ENCODE measurements at places on chromosomes 5 and 9.

DNA sequence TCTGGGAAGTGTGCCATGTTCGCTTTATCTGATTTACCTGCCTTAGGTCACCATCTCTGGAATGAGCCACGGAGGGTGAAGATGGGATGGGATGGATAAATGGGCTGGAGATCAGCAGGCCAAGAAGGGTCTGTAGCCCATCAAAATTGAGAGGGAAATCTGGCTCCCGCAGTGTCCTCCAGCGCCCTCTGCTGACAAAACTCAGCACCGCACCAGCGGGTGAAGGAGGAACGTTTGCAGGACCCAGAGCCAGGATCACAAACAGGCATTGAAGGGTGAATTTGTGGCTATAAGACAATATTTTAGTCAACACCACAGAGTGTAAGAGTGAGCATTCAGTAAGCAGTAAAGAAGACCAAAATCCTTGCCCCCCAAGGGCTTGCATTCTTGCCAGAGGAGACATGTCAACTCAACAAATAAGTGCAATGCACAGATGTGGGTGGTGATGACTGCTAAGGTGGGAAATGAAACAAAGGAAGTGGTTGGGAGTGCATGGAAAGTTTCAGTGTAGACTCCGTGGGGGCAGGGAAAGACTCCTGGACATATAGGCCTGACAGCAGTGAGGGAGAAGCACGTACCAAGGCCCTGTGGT lies 124.4 kb downstream of the TENT4A start:
- H3K27ac ChIP-seq = no peak overlapping the region
- DNase-seq = no peak
- no peaks in the 10 kb centered on the region for H3K4me1 ChIP-seq
- H3K36me3 ChIP-seq = no peaks in the 10 kb centered on the region
- H3K27me3 ChIP-seq = no peaks in the 10 kb centered on the region

DNA sequence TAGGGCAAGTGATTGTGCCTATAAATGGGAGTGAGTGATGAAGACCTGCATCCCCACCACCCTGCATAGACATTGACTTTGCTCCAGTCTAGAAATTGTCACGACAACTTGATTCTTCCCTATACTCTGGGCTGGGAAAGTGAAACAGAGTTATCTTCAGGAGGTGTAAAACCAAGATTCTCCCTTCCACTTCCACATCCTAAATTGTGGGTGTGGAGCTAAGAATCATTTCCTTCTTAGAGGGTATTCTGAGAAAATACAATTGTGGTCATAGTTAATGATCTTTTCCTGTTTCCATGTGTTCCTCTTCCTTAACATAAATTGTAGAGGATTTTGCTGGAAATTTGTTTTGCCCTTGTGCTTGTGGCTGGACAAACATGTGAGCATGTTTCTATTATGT lies 96.8 kb upstream of the PJA2 start:
- no peak for DNase-seq
- H3K4me1 ChIP-seq = no peaks in the 10 kb centered on the region
- H3K4me3 ChIP-seq = no peak overlapping the region
- no peaks in the 10 kb centered on the region for H3K36me3 ChIP-seq
- H3K27ac ChIP-seq = no peak overlapping the region

GRCh38 chr9:27421577-27421976 lies 102.5 kb upstream of the IFNK start:
- H3K27me3 ChIP-seq = no peaks in the 10 kb centered on the region
- no peak overlapping the region for H3K4me3 ChIP-seq
- no peaks in the 10 kb centered on the region for H3K36me3 ChIP-seq
- H3K4me1 ChIP-seq = no peaks in the 10 kb centered on the region

DNA sequence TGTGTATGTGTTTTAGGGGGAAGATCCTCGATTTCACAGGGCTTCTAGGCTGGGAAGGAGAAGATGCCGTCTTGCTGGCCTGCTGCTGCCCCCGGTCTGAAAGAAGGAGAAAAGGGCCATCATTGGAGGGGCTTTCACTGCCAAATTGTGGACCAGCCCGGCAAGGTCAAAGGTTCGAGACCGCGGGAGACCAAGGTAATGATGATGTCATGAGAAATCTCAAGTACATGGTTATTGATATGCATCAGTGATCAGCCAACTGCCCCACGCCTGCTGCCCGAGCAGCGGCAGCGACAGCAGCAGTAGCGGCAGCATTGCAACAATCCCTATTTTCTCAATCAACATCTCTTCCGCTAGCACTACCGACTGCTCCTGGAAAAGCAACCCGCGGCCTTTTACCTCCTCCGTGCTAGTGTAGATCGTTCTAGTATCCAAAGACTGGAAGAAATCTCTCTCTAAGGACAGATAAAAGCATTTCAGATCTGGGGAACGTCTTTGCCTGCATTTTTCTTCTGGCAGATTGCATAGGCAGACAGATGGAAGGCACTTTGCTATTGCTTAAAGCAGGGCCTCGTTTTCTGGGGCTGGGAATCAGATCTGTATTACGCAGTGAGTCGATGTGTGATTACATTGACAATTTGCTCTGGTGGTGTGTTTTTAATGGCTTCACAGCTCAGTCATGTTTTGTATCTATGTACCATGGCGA lies 215.3 kb downstream of the MEF2C start:
- no peaks in the 10 kb centered on the region for H3K4me1 ChIP-seq
- DNase-seq = no peak
- no peak overlapping the region for H3K4me3 ChIP-seq
- H3K27ac ChIP-seq = no peak overlapping the region
- peaks cover 87% of the 10 kb centered on the region for H3K27me3 ChIP-seq
- no peaks in the 10 kb centered on the region for H3K36me3 ChIP-seq

DNA sequence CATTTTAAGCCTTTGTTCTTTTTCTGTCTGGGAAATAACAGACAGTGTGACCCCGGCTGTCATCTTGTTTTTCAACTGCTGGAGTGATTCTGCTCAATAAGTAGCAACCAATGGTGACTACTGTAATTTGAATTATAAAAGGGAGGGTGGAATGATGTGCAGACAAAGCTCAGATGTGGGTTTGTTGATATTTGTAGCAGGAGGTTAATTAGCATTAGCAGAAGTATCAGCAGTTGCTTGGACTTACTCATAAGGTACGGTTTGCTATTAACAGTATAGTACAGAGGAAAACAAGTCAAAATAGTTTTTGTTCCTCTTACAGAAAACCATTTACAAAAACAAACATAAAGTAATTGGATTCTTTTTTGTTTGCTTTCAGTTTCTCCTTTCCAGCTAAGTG lies 140.4 kb downstream of the TUSC1 start:
- H3K4me3 ChIP-seq = no peak overlapping the region
- H3K27ac ChIP-seq = no peak overlapping the region
- H3K36me3 ChIP-seq = no peaks in the 10 kb centered on the region
- DNase-seq = no peak
- no peaks in the 10 kb centered on the region for H3K27me3 ChIP-seq

DNA sequence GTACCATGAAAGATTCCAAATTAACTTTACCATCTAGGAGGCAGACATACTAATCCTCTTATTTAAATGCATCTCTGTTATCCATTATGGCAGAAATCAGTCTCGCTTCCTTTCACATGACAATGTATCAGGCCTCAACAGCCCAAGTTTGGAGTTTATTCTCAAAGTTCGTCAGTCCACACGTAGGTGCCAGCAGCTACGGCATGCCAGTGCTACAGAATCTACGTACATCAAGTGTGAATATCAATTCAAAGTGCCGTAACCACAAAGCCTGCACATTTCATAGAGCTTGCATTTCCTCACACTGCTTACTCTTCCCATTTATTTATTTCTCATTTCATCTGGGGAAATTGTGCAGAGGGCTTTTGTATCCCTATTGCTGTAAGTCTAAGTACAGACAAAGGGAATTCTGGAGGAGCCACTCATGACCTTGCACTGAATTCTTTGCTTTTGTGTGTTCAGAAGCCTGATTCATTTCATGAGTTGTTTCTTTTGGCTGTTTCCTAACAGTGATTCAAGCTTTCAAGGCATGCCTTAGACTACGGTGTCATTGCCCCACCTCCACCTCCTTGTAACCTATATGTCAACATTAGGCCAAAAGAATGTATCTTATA lies 10.0 kb downstream of the ENC1 start:
- DNase-seq = no peak
- no peak overlapping the region for H3K4me3 ChIP-seq
- H3K4me1 ChIP-seq = peaks cover 6% of the 10 kb centered on the region
- no peak overlapping the region for H3K27ac ChIP-seq

- H3K4me3 ChIP-seq = no peak overlapping the region
- H3K27me3 ChIP-seq = no peaks in the 10 kb centered on the region
- no peak overlapping the region for H3K27ac ChIP-seq
- H3K36me3 ChIP-seq = no peaks in the 10 kb centered on the region
Observed at GRCh38 chr5:160083501-160083900, 35.7 kb downstream of the PWWP2A start.

DNA sequence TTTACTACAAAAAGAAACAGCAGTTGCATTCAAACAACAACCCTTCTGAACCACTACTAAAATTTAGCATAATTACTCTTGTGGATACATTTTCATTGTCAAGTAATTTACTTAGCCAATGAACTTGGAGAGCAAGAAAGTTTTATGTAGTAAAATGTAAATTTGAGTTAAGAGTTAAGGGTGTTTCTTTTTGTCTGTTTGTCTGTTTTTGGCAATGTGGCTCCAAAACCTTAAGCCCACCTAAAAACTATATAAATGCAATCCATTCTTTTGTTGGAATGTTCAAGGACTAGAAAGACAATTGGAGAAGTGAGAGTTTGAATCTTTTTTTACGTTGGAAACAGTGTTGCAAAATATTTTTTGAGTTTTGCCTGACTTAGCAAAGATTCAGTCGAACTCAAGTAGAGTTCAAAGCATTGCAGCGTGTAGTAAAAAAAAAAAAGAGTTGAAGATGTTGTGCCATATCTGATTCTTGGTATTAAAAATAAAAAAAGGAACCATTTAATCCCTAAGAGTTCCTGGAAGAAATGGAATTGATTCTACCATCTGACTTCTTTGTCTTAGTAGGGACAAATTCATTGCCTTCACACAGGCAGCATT lies 867 bp downstream of the SYK start:
- peaks cover 7% of the 10 kb centered on the region for H3K4me1 ChIP-seq
- H3K27me3 ChIP-seq = no peaks in the 10 kb centered on the region
- no peaks in the 10 kb centered on the region for H3K36me3 ChIP-seq
- no peak for DNase-seq

DNA sequence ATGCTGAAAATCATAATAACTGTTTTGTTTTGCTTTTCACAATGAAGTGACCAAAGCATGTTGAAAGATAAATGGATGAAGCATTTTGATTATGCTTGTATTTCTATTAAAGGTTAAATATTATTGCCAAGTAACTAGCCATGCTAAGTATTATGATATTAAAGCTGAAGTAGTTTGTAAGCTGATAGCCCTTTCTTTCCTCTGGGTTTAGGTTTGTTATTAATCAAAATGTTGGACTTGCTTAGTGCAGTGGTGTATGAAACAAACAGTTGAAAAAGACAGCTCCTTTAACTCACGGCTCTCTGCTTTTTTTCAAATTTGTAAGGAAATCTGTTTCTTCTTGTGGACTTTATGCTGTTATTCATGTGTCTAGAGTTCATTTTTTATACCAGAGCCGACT lies 246.0 kb downstream of the CWC27 start:
- no peak for DNase-seq
- H3K36me3 ChIP-seq = no peaks in the 10 kb centered on the region
- peaks cover 2% of the 10 kb centered on the region for H3K4me1 ChIP-seq
- H3K27ac ChIP-seq = no peak overlapping the region

DNA sequence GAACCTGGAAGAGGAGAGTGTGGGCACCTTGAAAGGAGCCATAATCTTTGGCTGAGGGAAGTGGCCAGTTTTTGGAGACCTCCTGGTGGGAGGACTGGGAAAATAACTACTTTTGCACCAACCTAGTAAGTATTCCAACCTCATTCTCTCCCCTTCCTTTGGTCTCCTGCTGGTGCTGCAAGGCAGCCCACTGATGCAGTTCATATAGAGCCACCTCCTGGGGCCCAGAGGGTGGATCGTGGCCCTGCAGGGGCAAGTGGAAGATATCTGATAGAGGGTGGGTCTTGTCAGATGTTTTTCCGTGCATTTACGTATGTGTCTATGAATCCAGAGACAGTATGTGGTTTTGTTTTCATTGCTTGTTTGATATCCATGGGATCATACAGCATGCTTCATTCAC lies 172.8 kb upstream of the PITX1 start:
- H3K36me3 ChIP-seq = no peaks in the 10 kb centered on the region
- no peak overlapping the region for H3K4me3 ChIP-seq
- no peaks in the 10 kb centered on the region for H3K27me3 ChIP-seq
- peak; percentile 29 for DNase-seq

- H3K4me3 ChIP-seq = no peak overlapping the region
- no peaks in the 10 kb centered on the region for H3K27me3 ChIP-seq
- no peak for DNase-seq
- H3K36me3 ChIP-seq = no peaks in the 10 kb centered on the region
- no peaks in the 10 kb centered on the region for H3K4me1 ChIP-seq
- H3K27ac ChIP-seq = no peak overlapping the region
Observed at GRCh38 chr5:1354576-1354975, 9.7 kb upstream of the CLPTM1L start.

DNA sequence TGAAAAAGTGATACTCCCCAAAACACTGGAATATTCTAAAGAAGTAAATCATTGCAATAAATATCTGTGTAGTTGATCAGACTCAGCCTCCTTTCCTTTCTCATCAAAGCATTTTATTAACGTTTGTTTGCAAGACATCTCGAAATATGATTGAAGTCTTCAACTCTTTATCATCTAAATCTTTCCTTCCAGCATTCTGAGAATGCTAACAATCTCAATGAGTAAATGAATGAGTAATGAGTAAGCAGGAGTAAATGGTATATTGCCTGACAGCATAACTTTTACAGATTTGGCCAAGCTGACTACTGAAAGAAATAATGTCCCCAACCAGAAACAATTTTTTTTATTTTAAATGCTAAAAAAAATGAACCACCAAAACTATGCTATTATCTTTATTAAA lies 157.1 kb downstream of the SLCO4C1 start:
- no peak for DNase-seq
- H3K27ac ChIP-seq = no peak overlapping the region
- H3K4me1 ChIP-seq = no peaks in the 10 kb centered on the region
- H3K27me3 ChIP-seq = no peaks in the 10 kb centered on the region
- no peaks in the 10 kb centered on the region for H3K36me3 ChIP-seq
- no peak overlapping the region for H3K4me3 ChIP-seq

DNA sequence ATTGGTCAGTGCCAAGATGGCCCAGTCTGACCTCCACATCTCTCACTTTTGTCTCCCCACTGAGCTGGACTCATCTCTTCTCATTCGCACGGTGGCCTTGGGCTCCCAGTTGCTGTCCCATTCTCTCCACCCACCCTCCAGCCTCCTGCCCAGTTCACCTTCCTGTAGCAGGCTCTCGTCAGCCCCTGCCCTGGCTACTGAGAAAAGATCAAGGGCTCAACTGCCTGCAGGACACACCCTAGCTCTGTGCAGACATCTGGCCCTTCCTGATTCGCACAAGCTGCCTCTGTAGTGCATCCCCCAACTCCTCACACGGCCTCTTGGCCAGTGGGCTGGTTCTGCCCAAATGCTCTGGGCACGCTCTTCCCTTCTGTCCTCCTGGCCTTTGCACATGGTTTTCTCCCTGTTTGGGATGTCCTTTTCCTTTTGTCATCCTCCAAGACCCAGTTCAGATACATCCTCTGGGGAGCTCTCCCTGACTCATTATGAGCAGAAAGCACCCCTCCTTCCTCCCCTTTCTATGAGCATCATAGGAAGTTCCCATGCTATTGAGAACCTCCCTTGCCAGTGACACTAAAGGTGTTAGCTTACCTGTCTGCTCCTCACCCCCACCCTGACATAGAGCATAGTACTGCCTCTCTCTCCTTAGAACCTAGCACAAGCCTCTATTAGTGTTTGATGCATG lies 78.5 kb upstream of the TGFBR1 start:
- H3K27ac ChIP-seq = no peak overlapping the region
- no peak overlapping the region for H3K4me3 ChIP-seq
- DNase-seq = no peak

- H3K4me1 ChIP-seq = no peaks in the 10 kb centered on the region
- DNase-seq = no peak
- no peak overlapping the region for H3K27ac ChIP-seq
Observed at GRCh38 chr5:122413722-122414121, 101.7 kb downstream of the SNCAIP start.
